ENCODE measurements at places on chromosomes 3 and 15. TPM values are rescaled to one million over a fixed set of nuclear protein-coding genes. Genes with fewer than 3 reads are reported as not detected.

DNA sequence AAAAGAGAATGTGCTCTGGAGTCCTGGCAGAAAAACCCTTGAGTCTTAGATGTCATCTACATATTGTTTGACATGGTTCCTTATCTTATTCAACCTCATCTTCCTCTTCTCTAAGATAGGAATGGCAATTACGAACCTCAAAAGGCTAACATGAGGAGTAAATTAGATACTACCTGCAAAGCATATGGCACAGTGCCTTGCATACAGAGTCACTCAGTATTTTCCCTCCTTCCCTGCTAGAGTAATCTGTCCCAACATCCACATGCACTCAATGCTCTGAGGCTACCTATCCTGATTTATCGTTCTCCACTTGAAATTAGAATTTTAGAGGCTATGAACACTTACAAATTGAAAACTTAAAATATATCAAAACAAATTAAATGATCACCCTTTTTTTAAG is 386.7 kb downstream of the RSL24D1 start:
- DNase-seq = no peak

GRCh38 chr3:52032702-52033408 is 23.5 kb downstream of the DUSP7 start:
- no peak for DNase-seq

The CSPG5 gene
- 0.65 TPM for total RNA-seq

- no peak for DNase-seq
Observed at GRCh38 chr15:79083154-79083553, 7.4 kb downstream of the RASGRF1 start.

The RAD54L2 gene
- total RNA-seq = 31.1 TPM

All from endothelial cell of umbilical vein (primary cell).